ENCODE measurements at places on chromosomes 4 and X.
A peak's percentile ranks its signal among the peaks of the same experiment; 100 is the strongest.

- no peak for DNase-seq
Measured at GRCh38 chr4:153887217-153887616, 98.3 kb upstream of the SFRP2 start.

GRCh38 chr4:167218022-167218608 lies 16.2 kb downstream of the SPOCK3 start:
- no peak for DNase-seq

GRCh38 chrX:132442691-132443090 lies 46.1 kb downstream of the MBNL3 start:
- no peak for DNase-seq

GRCh38 chrX:44544036-44544435 lies 1.4 kb upstream of the FUNDC1 start:
- DNase-seq: no peak

- DNase-seq: no peak
Measured at GRCh38 chrX:65136424-65136823, 160.2 kb upstream of the ZC4H2 start.

DNA sequence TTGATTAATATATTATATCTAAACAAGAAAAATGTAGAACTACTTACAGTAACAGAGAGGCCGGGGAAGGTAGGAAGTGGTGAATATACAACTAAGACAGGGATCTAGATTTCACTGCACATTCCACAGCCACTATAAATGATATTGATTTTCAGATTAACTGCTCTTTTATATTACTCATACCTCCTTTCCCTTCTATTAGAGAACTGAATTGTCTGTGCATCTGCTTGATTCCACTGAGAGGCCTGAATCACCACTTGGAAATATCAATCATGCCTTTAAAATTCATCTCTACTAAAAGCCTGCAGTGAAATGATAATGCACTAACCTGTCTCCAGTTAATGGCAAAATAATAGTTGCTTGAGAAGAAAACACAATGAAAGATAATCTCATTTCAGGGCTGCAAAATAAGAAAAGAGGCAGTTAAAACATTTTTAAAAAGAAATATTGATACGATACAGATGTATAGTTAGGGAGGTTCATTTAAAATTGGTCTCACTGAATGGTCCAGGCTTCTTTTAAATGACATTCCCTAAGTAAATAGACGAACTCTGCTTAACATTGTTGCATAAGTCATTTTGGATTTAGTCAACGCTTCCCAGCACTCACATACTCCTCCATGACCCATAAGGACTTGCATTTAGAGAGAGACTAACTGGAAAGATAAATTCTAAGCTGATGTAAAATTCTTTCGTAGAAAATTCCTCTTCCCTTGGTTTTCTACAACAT lies 3.8 kb downstream of the ANTXR2 start:
- DNase-seq: no peak

DNA sequence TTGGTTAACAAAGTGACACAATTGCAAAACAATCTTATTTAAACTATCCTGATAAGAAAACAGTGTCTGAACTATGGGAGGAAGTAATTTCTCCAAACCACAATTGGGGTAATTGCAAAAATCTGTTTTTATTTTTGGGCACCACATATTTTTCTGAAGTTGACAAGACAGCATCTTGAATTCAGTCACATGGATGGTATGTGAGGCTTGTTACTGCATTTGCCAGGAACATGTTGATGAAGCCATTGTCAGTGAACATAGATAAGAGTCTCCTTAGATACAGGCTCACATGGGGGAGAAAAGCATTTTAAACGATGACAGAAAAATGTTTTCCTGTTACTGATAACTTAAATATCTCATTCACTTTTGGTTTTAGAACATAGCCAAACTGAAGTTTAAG lies 5.5 kb upstream of the USP53 start:
- DNase-seq: peak; percentile 64

- no peak for DNase-seq
Measured at GRCh38 chrX:1491851-1492349, 39.2 kb upstream of the ASMTL start.

GRCh38 chrX:103847174-103847870 lies 15.3 kb upstream of the RAB9B start:
- no peak for DNase-seq

- no peak for DNase-seq
Measured at GRCh38 chr4:145839151-145839550, 99.5 kb downstream of the ZNF827 start.

Measured in GM04503 (cell line).